Fibroblast of lung (primary cell): ENCODE measurements at places on chromosomes 12 and 14.
A peak's percentile ranks its signal among the peaks of the same experiment; 100 is the strongest.

DNA sequence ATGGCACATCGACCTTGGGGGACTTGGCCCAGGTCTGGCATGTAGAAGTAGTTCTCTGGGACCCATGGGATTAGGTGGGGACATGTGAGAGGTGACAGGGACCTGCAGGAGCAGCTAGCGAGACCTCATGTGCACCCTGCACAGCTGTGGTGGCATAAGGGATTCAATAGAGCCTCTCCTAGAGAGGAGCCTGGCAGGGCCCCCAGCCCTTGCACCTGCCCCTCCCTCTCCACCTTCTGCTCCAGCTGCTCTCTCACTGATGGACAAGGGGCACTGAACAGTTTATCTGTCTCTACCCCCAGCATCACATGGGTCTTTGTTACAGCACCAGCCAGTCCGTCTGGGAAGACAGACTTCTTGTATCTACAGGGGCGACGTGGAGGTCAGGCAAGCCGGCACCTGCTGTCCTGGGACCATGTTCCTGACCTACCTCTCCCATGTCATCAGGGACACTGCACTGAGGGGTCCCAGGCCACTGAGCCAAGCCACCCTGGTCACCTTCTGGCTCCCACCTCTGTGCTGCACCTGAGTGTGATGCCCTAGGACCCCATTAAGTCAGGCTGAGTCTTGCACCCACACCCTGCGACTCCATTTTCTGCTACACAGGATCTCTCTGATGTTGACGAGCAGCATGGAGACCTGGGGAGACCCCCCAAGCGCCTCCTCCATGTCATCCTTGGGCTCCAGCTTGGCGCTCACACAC, 32.6 kb downstream of the DDX11 start:
- DNase-seq: no peak

GRCh38 chr12:104175726-104176247, 37.8 kb upstream of the NFYB start:
- DNase-seq: no peak

- peak; percentile 59 for DNase-seq
Observed at GRCh38 chr12:2998789-2999264, 39.6 kb downstream of the TEAD4 start.

- DNase-seq: peak; percentile 41
Observed at GRCh38 chr14:50061664-50062437, 54.5 kb downstream of the VCPKMT start.

- DNase-seq: peak; percentile 12
Observed at GRCh38 chr12:58176296-58176869, 235.0 kb downstream of the ATP23 start.

DNA sequence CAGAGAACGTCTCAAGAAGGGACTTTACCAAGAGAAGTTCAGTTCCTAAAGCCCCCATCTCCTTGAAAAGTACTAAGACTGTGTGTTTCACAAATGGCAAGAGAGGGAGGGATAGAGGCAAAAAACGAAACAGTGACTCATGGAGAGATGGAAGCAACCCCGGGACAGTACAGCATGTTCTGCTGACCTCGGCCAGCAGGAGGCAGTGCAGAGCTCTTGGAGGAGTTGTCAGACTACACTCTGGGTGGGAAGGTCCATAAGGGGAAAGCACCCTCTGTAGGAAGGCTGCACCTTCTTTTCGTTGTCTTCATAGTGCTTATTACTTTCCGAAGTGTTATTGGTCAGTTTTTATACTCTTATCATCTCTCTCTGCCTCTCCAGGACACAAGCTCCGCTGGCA, 525.2 kb upstream of the CCDC196 start:
- peak; percentile 11 for DNase-seq

DNA sequence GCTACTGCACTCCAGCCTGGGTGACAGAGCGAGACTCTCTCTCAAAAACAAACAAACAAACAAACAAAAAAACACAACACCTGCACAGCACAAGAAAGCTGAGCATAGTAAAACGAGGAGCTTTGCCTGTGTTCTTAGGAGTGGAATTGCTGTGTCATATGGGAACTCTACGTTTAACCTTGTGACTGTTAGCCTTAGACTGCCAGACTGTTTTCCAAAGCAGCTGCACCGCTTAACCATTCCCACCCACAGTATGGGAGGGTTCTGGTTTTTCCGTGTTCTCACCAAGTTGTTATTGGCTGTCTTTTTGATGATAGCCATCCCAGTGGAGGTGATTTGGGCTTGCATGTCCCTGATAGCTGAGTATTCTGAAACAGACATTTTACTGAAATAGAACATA, 9.2 kb downstream of the WNT5B start:
- no peak for DNase-seq

GRCh38 chr14:70097576-70098249, 91.0 kb downstream of the SLC8A3 start:
- DNase-seq: no peak

DNA sequence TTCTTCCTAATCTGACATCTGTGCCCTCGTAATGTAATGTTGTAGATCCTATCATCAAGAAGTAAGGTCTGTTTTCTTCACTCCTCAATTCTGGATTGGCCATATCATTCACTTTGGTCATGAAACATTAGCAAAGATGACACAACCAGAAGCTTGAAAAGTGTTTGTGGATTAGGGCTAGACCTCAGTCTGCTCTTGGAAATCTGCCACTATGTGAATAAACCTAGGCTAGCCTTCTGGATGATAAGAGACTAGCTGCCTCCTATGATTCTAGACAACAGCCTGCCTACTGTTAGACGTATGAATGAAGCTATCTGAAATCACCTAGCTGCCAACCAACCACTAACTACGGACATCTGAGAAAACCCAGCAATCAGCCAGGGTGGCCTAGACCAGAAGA, 38.7 kb upstream of the LYZ start:
- DNase-seq: no peak
